ENCODE measurements at places on chromosomes 6 and 20. TPM values are rescaled to one million over a fixed set of nuclear protein-coding genes. Genes with fewer than 3 reads are reported as not detected.

- DNase-seq: no peak
Observed at GRCh38 chr6:119355157-119355556, 5.6 kb upstream of the MAN1A1 start.

DNA sequence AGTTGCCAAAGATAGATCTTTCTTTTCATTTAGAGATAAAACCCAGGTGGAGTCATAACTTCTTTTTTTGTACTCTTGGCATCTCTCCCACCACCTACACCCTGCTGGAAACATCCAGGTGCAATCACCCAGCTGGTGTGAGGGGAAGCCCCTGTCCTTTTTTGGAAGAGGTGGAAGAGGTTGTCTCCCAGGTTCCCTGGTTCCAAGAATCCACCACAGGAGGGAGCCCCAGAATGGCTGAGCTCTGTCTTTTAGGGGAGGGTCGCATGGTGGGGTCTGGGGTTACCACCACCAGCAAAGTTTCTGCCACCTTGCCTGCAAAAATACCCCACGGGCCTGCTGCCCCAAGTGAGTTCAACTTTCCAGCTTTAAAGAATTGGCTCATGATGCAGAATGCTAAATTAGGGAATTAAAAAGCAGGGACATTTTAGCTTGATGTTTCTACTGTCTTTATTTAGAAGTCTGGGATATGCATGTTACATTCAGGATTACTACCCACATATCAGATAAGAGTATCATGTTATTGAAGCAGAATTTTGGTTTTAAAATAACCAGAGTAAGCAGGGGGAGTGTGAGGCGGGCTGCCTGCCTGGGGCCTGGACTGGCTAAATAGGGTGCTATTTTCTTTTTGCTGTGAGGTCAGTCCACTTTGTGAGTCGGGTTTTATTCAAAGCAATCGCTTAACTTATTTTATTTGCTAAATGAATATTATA is 11.0 kb downstream of the SMOC2 start:
- DNase-seq: peak; percentile 80

GRCh38 chr6:99993533-99994251 is at the start of gene MCHR2:
Gene MCHR2 (minus strand): TSS chr6:99994223. CDS start chr6:99956147, 38,076 bp downstream.
- peak; percentile 72 for DNase-seq

GRCh38 chr6:75751443-75751842 is 2.4 kb downstream of the MYO6 start:
- no peak for DNase-seq

DNA sequence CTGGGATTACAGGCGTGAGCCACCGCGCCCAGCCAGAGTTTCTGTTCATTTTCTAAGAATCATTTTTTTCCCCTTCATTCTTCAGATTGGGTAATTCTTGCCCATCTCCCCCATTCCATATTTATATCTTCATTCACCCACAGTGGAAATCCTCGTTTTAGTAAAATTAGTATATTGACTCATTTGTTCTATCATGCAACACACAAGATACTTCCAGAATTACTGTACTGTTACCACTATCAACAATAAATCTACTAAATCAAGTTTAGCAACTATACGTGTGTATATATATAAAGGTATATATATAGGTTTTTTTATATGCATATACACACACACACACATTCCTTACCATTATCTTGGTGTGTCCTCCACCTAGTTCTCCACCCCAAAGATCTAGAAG is 41.2 kb upstream of the KCNG1 start:
- DNase-seq: no peak

DNA sequence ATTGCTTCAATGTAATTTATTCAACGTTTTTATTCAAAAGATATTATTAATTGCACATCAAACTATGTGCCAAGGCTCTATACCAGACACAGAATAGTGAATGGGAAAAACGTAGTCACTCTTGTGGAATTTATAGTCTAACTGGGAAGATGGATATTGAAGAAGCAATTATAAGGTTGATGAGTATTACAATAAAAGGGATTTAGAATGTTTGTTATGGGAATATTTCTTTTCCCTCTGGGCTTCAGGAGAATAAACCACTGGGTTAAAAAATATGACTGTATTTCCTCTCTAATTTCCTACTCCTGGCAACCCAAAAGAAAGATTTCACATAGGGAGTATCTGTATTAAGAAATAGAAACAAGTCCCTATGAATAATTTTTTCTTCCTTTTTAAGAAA is 25.1 kb upstream of the UTRN start:
- DNase-seq: no peak

DNA sequence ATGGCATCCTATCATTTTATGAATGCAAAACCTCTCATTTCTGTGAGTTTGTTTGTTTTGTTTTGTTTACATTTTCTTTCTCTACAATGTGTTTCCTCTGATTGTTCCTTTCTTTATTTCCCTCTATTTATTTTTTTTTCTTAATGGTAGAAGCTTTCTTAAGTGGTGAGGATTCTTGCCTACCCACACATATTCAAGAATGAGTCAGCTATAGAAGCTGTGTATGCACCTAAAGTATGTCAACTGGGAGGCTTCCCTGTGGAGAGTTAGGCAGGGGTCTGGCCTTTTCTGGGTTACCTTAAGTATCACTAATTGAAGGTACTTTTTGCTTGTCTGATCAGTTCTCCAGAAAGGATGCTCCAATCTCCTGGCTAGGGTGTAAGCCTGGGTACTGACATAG is 354.0 kb downstream of the ESR1 start:
- DNase-seq: no peak

DNA sequence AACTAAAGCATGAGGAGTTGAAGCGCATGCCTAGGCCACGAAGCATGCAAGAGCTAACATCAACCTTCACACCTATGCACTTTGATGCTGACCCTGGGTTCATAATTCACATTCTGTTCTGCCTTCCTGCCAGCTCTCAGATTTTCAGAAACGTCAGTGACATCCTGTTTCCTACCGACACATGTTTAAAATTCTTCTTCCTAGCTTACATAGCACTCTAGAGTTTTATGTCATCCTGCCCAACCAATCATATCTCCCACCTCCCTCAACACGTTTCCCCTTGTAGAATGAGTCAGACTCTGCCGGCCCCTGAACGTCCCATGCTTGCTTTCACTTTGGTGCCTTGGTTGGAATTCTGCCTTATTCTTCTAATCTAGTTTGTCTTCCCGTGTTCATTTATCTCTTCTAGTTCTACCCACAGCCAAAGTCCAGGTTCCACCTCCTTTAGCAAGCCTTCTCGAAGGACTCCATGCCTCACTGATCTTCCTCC is 97.2 kb upstream of the MAP7 start:
- no peak for DNase-seq

DNA sequence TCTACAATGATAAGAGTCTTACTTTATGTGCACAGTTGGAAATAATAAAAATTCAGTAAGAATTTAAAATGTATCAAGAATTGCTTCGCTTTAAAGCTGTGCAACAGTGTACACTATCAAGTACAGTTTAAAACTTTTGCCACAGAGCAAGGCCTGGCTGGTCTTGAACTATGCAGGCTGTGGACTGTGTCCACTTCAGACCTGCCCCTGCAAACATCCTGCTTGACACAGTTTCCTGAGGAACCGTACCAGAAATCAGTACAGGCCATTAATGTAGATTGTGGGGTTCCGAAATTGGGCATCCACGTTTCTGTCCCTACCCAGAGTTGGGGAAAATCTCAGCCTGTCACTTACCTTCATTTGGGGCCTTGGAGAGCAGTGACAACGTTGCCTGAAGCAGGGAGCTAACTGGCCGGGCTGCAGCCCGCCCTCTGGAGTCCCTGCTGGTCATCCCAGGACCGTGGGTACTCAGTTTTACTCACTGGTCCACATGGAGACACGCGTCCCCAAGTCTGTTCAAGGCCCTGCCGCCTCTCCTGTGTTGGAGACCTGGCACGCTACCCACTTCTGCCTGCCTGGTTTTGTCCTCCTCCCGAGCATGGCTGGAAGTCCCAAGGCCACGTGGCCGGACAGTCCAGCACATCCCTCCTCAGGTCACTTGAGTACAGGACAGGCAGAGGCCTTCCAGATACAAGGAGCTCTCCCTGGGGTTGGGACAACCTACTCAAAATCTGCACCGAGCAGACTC is 8.4 kb downstream of the NINL start:
- DNase-seq: no peak

DNA sequence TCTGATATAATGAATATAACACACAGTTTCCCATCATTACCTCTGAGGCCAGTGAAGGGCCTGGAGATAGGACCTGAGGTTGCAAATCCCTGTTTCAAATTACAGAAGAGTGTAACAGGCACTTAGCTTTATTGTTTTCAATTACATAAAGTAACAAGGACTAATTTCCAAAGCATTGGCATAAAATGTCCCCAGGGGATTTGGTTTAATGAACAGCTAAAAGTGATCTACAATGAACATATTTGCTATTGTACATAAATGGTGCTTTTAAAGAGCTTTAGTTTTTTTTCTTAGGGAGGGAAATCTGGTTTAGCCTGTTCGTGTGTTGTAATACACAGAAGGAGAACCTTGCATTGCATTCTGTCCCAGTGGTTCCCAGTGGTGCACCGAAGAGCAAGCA is 54.4 kb downstream of the HMGN3 start:
- DNase-seq: no peak

DNA sequence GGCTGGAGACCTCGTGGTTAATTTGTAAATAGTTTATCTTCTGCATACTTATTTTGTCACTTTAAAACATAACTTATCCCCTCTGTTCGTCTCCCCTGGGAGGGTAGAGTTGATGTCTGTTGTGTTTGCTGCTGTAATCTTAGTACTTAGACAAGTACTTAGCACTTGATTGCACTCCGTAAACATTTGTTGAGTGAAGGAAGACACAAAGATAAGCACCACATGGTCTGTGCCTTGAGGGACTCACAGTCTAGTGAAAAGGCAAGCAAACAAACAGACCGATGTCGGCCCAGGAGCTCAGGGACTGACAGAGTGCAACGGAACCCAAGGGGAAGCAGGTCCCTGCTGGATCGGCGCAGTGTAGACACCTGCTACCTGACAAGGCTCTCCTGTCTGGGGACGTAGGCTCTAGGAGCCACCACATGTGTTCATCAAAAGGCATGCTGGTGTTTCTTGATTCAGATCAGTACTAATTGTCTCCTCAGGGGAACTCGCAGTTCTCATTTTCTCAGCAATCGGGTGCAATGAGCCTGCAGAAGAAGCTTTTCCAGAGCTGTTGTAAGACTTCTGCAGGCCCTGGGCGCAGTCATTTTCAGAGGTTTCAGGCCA is 31.4 kb downstream of the EDN3 start:
- no peak for DNase-seq

- peak; percentile 21 for DNase-seq
Observed at GRCh38 chr6:83536034-83536646, 23.8 kb downstream of the PRSS35 start.

DNA sequence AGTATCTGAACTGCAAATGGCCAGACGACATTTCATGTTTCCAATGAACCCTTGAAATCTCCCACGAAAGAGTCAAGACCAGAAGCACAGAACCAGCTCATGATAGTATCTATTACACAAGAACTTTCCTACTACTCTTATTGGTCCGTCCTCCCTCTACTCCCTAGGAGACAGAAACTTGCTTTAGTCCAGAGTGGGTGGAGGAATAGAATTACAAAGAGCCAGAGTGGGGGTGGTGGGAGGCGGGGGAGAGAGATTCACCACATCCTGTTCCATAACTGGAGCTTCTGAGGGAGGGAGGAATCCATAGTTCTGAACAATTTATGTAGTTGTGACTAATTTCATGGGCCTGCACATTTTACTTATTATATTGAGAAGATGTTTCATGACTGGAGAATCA is 18.5 kb upstream of the WFDC10A start:
- no peak for DNase-seq

DNA sequence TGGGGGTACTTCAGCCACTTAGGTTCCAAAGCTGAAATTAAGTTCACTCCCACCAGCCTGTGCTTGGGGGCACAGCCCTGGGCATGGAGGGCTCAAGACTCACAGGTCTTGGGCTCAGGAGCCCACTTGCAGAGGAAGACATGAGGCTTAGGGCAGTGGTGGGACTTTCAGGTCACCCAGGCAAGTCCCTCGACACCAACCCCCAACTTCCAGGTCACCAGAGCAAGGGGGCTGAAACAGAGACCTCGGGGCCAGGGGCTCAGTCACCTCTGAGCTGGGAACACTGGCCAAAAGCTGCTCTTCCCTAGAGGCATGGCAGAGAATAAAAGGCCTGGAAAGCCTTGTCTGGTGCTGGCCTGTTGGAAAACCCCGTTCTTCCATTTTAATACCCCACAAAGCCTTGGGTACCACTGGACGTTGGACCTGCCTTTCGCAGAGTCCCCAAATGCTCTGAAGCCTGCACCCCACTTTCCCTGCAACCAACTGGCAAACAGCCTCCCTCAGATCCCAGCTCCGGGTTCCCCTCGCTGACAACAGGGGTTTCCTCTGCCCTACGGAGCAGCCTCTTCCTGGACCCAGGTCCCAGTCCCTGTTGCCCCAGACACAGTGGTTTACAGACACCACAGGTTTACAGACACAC is 160.9 kb upstream of the PMEPA1 start:
- DNase-seq: no peak

DNA sequence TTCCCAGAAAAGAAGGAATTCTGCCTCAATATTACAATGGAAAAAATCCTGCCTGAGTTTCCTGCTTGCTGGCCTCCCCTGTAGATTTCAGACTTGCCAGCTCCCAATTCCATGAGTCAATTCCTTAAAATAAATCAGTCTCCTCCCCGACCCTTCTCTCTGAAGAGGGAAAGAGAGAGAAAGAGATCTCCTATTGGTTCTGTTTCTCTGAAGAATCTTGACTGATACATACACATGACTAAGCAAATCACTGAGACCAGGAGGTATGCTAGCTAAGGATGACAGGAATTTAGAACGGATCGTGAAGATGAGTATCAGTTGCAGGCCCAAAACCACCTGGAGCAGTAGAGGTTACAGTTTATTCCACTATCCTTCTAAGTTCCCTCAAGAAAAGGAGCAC is 11.3 kb upstream of the RBM24 start:
- DNase-seq: no peak

- DNase-seq: no peak
Observed at GRCh38 chr6:92559611-92560010, 859.7 kb downstream of the EPHA7 start.

GRCh38 chr6:166555086-166555485 is 31.4 kb downstream of the RAMACL start:
- DNase-seq: no peak

DNA sequence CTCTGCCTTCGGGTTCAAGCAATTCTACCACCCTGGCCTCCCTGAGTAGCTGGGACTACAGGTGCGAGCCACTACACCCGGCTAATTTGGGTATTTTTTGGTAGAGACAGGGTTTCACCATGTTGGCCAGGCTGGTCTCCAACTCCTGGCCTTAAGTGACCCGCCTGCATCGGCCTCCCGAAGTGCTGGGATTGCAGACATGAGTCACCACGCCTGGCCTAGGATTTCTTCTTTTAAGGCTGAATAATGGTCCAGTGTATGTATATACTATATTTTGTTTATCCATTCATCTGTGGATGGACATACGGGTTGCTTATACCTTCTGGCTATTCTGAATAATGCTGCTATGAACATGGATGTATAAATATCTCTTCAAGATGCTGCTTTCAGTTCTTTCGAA is 17.1 kb downstream of the RIOK1 start:
- DNase-seq: no peak

- no peak for DNase-seq
Observed at GRCh38 chr6:74638412-74638811, 567.4 kb downstream of the COL12A1 start.

The GPR63 gene
- 6.2 TPM for total RNA-seq

The PSORS1C2 gene
- total RNA-seq: 0.07 TPM

The COL9A3 gene
- total RNA-seq: 131 TPM

The PIGU gene
- 28.6 TPM for total RNA-seq

The SLC44A4 gene
- 0.48 TPM for total RNA-seq

The RBM12 gene
- total RNA-seq: 50.0 TPM

The NRSN1 gene
- total RNA-seq: not detected

The SLC16A10 gene
- 5.1 TPM for total RNA-seq

The EPPIN gene
- not detected for total RNA-seq

The DLK2 gene
- total RNA-seq: 0.33 TPM

The PLN gene
- total RNA-seq: not detected

The CCHCR1 gene
- 54.0 TPM for total RNA-seq

The PRSS16 gene
- 5.0 TPM for total RNA-seq

The TPD52L1 gene
- 15.6 TPM for total RNA-seq

Measured in H7 (cell line).